Stimulated activated CD4-positive, alpha-beta T cell treated with anti-CD3 and anti-CD28 coated beads, Interleukin-4, amount 100 ng/mL, for 4 hours (primary cell): ENCODE measurements at places on chromosomes 6 and 20.

- no peak for DNase-seq
Observed at GRCh38 chr20:59987135-59987534, 28.9 kb downstream of the CDH26 start.

- DNase-seq = no peak
Observed at GRCh38 chr6:145749632-145750031, 14.3 kb upstream of the EPM2A start.

GRCh38 chr6:63440057-63440456 lies 120.3 kb upstream of the LGSN start:
- no peak for DNase-seq

DNA sequence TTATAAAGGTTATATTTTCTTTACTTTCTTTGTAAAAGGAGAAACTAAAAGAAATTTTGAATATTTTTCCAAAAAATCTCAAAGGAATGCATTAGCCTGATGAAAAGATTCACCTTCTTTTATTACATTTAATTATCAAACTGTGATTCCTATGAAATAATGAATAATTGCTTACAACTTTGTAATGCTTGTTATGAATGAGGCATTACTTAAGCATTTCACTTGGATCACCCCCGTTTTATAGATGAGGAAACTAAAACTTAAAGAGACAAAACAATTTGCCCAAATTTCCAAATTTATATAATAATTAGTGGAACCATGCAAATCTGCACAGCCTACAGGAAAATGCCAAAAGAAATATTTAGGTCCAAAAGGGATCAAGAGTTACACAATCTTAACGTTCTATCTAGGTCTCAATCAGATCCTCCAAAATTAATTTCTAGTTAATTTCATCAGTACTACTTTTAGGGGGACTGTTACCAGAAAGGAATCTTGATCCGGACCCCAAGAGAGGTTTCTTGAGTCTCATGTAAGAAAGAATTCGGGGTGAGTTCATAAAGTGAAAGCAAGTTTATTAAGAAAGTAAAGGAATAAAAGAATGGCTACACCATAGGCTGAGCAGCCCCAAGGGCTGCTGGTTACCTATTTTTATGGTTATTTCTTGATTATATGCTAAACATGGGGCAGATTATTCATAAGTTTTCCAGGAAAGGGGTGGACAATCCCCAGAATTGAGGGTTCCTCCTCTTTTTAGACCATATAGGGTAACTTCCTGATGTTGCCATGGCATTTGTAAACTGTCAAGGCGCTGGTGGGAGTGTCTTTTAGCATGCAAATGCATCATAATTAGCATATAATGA lies 288.0 kb downstream of the ADGB start:
- no peak for DNase-seq

DNA sequence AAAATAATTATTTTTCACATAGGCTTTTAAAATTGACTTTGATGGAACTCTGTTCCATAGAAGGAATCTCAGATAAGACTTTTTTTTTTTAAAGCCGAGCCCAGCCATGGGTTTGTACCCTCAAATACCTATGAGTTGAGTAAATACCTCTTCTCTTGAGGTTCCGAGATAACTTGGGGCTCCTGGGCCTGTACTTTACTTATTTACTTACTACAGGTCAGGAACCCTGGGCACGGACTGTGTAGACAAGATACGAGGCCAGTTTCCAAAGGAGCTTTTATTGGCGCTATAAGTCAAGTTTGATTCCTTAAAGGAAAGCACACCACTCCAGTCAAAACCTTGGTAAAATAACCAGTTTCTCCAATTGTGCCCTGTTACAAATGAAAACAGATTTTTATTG lies 7.5 kb downstream of the AFG1L start:
- no peak for DNase-seq

- DNase-seq = no peak
Observed at GRCh38 chr6:49890988-49891387, 24.7 kb upstream of the CRISP1 start.

GRCh38 chr6:34705241-34705640 lies 8.7 kb upstream of the ILRUN start:
- no peak for DNase-seq

GRCh38 chr6:162576016-162576415 lies 151.6 kb downstream of the PRKN start:
- no peak for DNase-seq

DNA sequence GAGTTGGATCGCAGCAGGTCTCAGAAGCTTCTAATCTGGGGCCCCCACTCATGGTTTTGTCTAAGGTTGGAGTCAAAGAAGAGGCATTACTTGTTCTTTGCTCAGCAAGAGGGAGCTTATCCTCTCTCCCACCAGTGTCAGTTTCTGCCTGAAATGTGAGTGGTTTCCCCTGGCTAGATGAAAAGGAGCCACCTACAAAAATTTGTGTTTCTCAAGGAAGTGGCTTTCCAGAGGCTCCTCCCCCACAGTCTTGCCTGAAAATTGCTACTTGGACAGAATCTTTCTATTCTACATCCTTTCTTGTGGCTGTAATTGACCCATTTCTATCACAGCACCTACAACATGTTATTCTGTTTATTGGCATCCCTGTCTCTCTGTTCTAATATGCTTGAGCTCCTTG lies 37.9 kb downstream of the SCML4 start:
- DNase-seq = no peak

GRCh38 chr6:154733183-154733625 lies at the start of gene SCAF8:
Gene SCAF8 (plus strand): TSS chr6:154733416. CDS start chr6:154733901, 485 bp downstream.
- DNase-seq = peak; percentile 79

DNA sequence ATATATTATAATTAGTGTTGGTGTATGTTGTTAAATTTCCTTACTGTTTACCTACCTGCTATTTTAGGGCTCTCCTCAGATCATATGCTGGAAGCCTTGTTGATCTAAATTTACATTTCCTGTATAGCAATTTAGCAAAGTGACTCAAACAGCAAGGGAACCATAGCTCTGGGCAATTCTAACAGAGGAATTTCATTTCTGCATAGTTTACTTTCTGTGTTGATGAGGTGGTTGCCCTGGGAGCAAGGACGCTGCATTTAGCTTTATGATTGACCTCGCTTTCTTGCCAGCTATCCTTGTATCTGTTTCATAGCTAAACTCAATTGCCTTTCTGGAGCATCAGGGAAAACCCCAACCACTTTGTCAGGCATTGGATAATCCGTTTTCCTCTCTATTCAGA lies 810.8 kb downstream of the GRIK2 start:
- DNase-seq = no peak

DNA sequence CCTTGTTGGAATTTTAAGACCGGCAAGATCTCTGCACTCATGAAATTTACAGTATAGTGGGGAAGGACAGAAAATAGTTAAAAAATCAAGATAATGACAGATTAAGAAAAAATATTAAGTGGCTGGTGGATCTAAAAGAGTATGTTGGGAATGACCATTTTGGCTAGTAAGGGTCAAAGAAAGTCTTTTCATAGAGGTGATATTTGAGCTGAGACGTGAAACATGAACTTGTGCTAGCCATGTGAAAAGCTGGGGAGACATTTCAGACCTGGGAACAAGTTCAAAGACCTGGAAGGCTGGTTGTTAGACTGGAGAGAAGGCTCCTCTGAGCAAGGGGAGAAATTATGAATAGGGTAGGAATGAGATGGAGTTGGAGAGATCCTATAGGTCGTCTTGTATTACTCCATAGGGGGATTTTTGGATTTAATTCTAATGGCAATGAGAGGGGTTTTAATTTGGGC lies 4.7 kb downstream of the BICRAL start:
- DNase-seq = no peak

DNA sequence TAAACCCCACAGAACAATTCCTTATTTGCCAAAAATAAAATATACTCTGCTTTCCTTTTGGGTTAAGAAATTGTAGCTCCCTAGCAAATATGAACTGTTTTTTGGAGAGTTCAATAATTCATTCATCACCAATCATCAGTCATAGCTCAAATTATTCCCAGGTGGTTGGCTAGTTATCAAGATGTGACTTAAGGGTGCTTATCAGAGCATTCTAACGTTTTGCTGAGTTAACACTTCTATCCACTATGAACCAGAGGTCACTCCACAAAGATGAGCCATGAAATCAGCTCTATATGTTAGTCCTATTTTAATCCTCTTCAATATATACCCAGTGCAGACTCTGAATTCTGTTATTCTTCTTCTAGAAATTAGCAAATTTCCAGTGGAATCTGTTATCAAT lies 379.1 kb downstream of the TENT5A start:
- DNase-seq = no peak

DNA sequence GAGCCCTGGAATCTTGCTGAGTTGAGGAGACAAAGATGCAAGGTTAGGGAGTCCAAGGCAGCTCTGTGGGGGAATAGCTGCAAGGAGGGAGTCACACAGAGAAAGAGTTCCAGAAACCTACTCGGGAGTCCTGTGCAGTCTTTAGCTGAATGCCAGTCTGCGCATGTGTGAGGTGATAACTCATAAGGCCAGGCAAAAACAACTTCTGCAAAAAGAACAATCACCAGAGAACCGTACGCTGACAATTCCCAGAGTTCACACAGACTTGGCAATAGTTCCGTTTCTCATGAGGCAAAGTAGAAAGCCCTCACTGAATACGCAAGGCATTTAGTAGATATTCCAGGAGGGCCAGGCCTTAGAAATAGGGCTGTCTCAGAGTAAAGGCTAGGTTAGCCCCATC lies 135.2 kb upstream of the TAB2 start:
- DNase-seq = no peak

- no peak for DNase-seq
Observed at GRCh38 chr20:41482647-41483552, 116.3 kb upstream of the EMILIN3 start.

- DNase-seq = no peak
Observed at GRCh38 chr6:142676027-142676443, 268.9 kb downstream of the HIVEP2 start.

- peak; percentile 53 for DNase-seq
Observed at GRCh38 chr6:139135578-139136545, 982 bp downstream of the HECA start.

GRCh38 chr6:155143578-155144106 lies 120.2 kb upstream of the CLDN20 start:
- DNase-seq = no peak

DNA sequence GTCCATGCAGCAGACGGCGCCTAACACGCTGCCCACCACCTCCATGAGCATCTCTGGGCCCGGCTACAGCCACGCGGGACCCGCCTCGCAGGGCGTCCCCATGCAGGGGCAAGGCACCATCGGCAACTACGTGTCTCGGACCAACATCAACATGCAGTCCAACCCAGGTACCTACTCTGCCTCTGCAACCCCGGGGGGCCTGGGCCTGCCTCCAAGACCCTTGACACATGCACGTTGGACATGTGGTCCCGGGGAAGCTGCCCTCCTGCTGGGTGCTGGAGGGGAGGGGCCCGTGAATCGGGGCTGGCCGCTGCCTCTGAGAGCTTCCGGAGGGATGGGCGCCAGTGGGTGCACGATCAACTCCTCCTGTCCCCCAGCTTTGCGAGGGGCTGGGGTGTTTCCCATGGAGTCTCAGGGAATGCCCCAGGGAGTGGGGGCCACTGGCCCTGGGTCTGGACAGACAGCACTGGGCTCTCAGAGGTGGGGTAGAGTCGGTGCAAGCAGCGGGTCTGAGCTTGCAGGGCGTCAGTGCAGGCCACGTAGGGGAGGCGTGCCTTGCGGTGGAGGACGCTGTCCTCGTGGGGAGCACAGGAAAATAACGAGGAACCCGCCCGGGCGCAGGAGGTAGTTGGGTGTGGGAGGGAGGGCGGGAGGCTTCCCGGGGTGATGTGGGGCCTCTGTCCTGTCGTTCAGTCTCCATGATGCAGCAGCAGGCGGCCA lies 19.4 kb downstream of the SS18L1 start:
- no peak for DNase-seq

DNA sequence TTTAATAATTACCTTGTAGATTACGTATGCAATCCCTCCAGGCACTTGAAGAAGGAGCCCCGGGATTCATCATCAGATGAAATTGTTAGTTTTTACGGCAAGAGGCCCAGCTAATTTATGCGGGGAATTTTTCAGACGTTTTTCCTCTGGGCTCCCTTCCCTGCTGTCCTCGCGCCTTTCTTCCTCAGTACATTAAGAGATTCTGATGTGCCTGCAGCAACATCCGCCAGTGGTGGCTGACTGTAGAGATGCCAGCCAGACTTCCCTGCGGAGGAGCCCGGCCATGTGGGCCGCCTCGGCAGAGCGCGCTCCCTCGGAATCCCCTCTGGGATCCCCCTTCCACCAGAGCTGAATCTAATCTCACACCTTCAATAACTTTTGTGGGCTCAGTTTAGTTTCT lies 46.4 kb upstream of the POU3F2 start:
- no peak for DNase-seq

GRCh38 chr20:431012-431904 lies 23.2 kb downstream of the RBCK1 start:
- DNase-seq = no peak

- no peak for DNase-seq
Observed at GRCh38 chr20:9403448-9403847, 110.9 kb upstream of the LAMP5 start.

- no peak for DNase-seq
Observed at GRCh38 chr6:119313937-119314884, 35.4 kb downstream of the MAN1A1 start.

GRCh38 chr6:156461647-156462046 lies 315.5 kb upstream of the ARID1B start:
- DNase-seq = no peak

DNA sequence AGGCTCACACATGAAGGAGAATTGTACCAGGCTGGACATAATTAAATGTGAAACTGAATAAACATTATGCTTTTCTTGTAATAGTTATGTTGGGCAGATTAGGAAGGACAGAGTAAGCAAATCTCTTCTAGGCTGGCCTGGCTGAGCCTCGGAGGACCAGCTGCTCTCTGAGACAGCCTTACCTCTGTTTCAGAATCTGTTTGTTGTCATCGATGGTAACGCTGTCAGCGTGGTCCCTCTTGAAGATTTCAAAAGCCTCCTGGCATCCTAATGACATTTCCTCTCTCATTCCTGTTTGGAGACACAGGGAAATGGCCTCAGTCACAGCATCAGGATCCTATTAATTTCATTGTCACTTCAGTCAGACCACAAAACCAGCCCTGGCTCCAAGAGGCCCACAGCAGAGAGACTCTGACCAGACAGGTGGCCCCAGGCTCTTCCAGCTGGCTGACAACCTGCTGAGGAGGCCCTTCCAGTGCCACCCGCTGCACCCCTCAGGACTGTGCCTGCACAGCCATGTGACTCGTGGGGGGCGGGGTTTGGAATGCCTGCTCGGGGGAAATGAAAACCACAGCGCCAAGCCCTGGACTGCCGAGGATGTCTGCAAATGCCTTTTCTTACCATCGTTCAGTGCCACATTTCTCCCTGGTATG lies 108.5 kb upstream of the KCNK16 start:
- no peak for DNase-seq

DNA sequence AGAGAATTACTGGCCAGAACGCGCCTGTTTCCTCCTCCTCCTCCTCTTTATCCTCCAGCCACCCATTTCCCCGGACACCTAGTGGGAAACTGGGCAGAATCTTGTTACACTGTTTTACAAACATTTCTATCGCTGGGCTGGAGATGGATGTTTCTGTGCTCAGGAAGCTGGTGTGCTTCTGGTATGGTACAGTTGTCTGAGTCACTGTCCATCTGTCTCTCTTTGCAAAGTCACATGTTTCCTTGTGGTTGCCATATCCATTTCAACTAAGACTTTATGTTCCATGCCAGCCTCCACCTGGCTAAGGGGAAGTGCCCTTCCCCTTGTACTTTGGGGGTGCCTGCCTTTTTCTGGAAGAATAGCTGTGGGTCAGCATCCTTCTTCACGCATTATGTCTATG lies 52.9 kb upstream of the SLC22A16 start:
- no peak for DNase-seq
